ENCODE measurements at places on chromosomes 7 and 10. TPM values are rescaled to one million over a fixed set of nuclear protein-coding genes. Genes with fewer than 3 reads are reported as not detected.

Gene SFTPA1
- total RNA-seq = not detected

Gene RBM33
- total RNA-seq = 36.6 TPM

Gene FAM25A
- total RNA-seq = not detected

Gene ECD
- total RNA-seq = 18.8 TPM

Gene MYH16
- not detected for total RNA-seq

Gene FRAT1
- 4.8 TPM for total RNA-seq

Gene CYP2C19
- total RNA-seq = not detected

Gene EPHB6
- total RNA-seq = 3.3 TPM

Gene PPP1R9A
- total RNA-seq = 36.3 TPM

Gene GPR15LG
- total RNA-seq = not detected

Gene AGAP9
- total RNA-seq = 1.8 TPM

Gene CCL24
- total RNA-seq = not detected

- no peaks in the 10 kb centered on the region for H3K4me1 ChIP-seq
- no peaks in the 10 kb centered on the region for H3K27me3 ChIP-seq
- DNase-seq = no peak
- no peaks in the 10 kb centered on the region for H3K36me3 ChIP-seq
- H3K27ac ChIP-seq = peak overlapping the region; percentile 61
- H3K4me3 ChIP-seq = no peak overlapping the region
These were observed 18.0 kb downstream of the CHST15 start for GRCh38 chr10:124075231-124075955.

- H3K4me3 ChIP-seq = no peak overlapping the region
- DNase-seq = no peak
- no peaks in the 10 kb centered on the region for H3K27me3 ChIP-seq
These were observed 37.5 kb upstream of the SUN1 start for GRCh38 chr7:794671-795329.

GRCh38 chr7:16822029-16822428, 17.2 kb upstream of the AGR2 start:
- no peak for DNase-seq
- H3K36me3 ChIP-seq = no peaks in the 10 kb centered on the region
- H3K4me3 ChIP-seq = no peak overlapping the region
- H3K4me1 ChIP-seq = no peaks in the 10 kb centered on the region
- H3K27me3 ChIP-seq = peaks cover 4% of the 10 kb centered on the region

DNA sequence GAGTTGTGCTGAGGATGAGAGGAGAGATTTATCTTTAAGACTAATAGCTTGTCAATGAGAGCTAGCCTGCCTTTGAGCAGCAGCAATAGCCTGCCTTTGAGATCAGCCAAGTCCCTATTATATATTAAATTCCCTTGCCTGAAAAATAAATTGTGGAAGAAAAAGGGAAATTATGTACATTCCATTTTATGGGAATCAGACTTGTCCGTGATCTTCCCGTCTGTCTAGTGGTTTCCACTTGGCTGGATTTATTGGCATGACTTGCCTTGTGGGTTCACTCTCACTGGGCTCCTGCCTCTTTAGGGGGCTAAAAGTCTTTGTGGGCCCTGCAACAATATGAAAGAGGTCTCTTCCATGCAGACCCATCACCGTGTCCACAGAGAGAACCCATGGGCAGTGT, 171.7 kb upstream of the FRMD4A start:
- no peaks in the 10 kb centered on the region for H3K27me3 ChIP-seq
- DNase-seq = no peak

- DNase-seq = no peak
- peaks cover 13% of the 10 kb centered on the region for H3K4me1 ChIP-seq
- H3K27ac ChIP-seq = no peak overlapping the region
- H3K36me3 ChIP-seq = no peaks in the 10 kb centered on the region
- H3K4me3 ChIP-seq = no peak overlapping the region
These were observed 217.4 kb upstream of the KLF14 start for GRCh38 chr7:130951303-130951975.

GRCh38 chr7:28643584-28644340, 231.4 kb downstream of the CREB5 start:
- no peaks in the 10 kb centered on the region for H3K27me3 ChIP-seq
- DNase-seq = no peak
- no peaks in the 10 kb centered on the region for H3K36me3 ChIP-seq
- H3K4me3 ChIP-seq = no peak overlapping the region

- no peak overlapping the region for H3K27ac ChIP-seq
- no peaks in the 10 kb centered on the region for H3K27me3 ChIP-seq
- H3K4me1 ChIP-seq = no peaks in the 10 kb centered on the region
- no peak for DNase-seq
- no peaks in the 10 kb centered on the region for H3K36me3 ChIP-seq
These were observed 12.5 kb upstream of the SEPHS1 start for GRCh38 chr10:13360587-13360986.

- no peak for DNase-seq
- H3K36me3 ChIP-seq = no peaks in the 10 kb centered on the region
- H3K4me3 ChIP-seq = no peak overlapping the region
- H3K4me1 ChIP-seq = no peaks in the 10 kb centered on the region
- no peaks in the 10 kb centered on the region for H3K27me3 ChIP-seq
- no peak overlapping the region for H3K27ac ChIP-seq
These were observed 10.2 kb upstream of the SEC61G start for GRCh38 chr7:54769203-54769602.

- H3K4me3 ChIP-seq = no peak overlapping the region
- H3K36me3 ChIP-seq = no peaks in the 10 kb centered on the region
These were observed 117.6 kb upstream of the JCAD start for GRCh38 chr10:30176776-30177533.

- no peaks in the 10 kb centered on the region for H3K27me3 ChIP-seq
- no peak for DNase-seq
- H3K4me3 ChIP-seq = no peak overlapping the region
- no peak overlapping the region for H3K27ac ChIP-seq
These were observed 79.0 kb downstream of the EXOC4 start for GRCh38 chr7:133331861-133332260.

DNA sequence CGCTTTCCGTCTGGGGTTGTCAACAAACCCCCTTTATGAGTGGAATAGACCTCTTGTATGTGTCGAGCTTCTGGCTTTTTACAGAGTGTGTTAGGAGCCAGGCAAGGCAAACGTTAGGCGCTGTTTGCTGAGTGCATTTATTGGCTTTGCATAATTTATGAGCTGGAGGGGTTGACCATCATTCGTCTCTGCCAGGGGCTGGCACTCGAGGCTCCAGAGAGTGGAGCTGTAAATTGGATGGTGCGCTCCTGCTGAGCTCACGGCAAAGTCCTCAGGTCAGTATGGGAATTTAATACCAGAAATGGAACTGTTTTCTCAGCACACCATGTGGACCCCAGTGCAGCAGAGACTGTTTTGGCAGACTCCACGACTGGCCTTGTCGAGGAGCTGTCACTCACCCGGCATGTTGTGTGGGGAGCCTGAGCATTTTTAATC, 699.4 kb upstream of the GALNT17 start:
- H3K27ac ChIP-seq = no peak overlapping the region
- no peaks in the 10 kb centered on the region for H3K4me1 ChIP-seq
- H3K36me3 ChIP-seq = no peaks in the 10 kb centered on the region
- no peaks in the 10 kb centered on the region for H3K27me3 ChIP-seq

GRCh38 chr7:28423918-28424514, 11.7 kb downstream of the CREB5 start:
- no peak for DNase-seq
- no peaks in the 10 kb centered on the region for H3K27me3 ChIP-seq
- no peak overlapping the region for H3K27ac ChIP-seq
- H3K4me3 ChIP-seq = no peak overlapping the region
- no peaks in the 10 kb centered on the region for H3K36me3 ChIP-seq

- peak overlapping the region; percentile 74 for H3K4me3 ChIP-seq
- no peak for DNase-seq
- no peaks in the 10 kb centered on the region for H3K36me3 ChIP-seq
- peak overlapping the region; percentile 42 for H3K27ac ChIP-seq
- H3K4me1 ChIP-seq = peaks cover 22% of the 10 kb centered on the region
These were observed 1.0 kb downstream of the BEND7 start for GRCh38 chr10:13527864-13528122.

GRCh38 chr7:11689096-11689495, 142.9 kb downstream of the THSD7A start:
- H3K4me1 ChIP-seq = no peaks in the 10 kb centered on the region
- no peak overlapping the region for H3K27ac ChIP-seq
- H3K27me3 ChIP-seq = no peaks in the 10 kb centered on the region
- no peak for DNase-seq
- no peak overlapping the region for H3K4me3 ChIP-seq
- no peaks in the 10 kb centered on the region for H3K36me3 ChIP-seq

- H3K4me3 ChIP-seq = no peak overlapping the region
- DNase-seq = no peak
- no peaks in the 10 kb centered on the region for H3K27me3 ChIP-seq
- H3K27ac ChIP-seq = no peak overlapping the region
These were observed 224.7 kb upstream of the SH2B2 start for GRCh38 chr7:102061981-102062390.

GRCh38 chr7:41570766-41571165, 132.1 kb downstream of the INHBA start:
- H3K27ac ChIP-seq = no peak overlapping the region
- DNase-seq = no peak
- no peaks in the 10 kb centered on the region for H3K36me3 ChIP-seq

- peaks cover 11% of the 10 kb centered on the region for H3K4me1 ChIP-seq
- DNase-seq = no peak
- peaks cover 2% of the 10 kb centered on the region for H3K27me3 ChIP-seq
- H3K27ac ChIP-seq = peak overlapping the region; percentile 54
- no peaks in the 10 kb centered on the region for H3K36me3 ChIP-seq
- H3K4me3 ChIP-seq = no peak overlapping the region
These were observed 19.4 kb downstream of the STEAP1B start for GRCh38 chr7:22480523-22481075.

- H3K27ac ChIP-seq = peak overlapping the region; percentile 58
- peaks cover 21% of the 10 kb centered on the region for H3K4me1 ChIP-seq
- H3K27me3 ChIP-seq = no peaks in the 10 kb centered on the region
- H3K36me3 ChIP-seq = no peaks in the 10 kb centered on the region
- H3K4me3 ChIP-seq = no peak overlapping the region
These were observed 50.2 kb downstream of the MTURN start for GRCh38 chr7:30184791-30185487.

- H3K4me3 ChIP-seq = peak overlapping the region; percentile 69
- no peaks in the 10 kb centered on the region for H3K36me3 ChIP-seq
- peaks cover 69% of the 10 kb centered on the region for H3K4me1 ChIP-seq
- peak; percentile 70 for DNase-seq
These were observed 4.3 kb upstream of the ELFN1 start for GRCh38 chr7:1665549-1666316.

DNA sequence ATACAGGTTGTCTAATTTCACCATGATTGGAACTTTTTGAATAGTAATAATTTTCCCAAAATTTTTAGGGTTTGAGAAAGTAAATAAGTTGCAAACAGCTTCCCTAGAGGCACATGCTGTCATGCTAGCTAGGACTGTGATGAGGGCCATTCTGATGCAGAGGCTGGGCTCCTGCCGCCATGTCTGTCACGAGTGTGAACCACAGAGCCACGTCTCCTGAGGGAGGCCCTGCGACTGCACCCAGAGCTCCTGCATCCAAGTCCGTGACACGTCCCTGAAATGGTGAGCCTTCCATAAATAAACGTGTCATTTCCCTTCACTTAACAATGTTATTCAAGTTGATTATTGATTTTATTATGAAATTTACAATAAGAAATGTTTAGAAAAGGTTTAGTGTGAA, 40.0 kb downstream of the C10orf120 start:
- H3K36me3 ChIP-seq = no peaks in the 10 kb centered on the region
- no peak overlapping the region for H3K27ac ChIP-seq
- H3K4me3 ChIP-seq = no peak overlapping the region
- H3K4me1 ChIP-seq = no peaks in the 10 kb centered on the region

- no peaks in the 10 kb centered on the region for H3K36me3 ChIP-seq
- no peaks in the 10 kb centered on the region for H3K27me3 ChIP-seq
These were observed 28.2 kb downstream of the ADK start for GRCh38 chr10:74179111-74179710.

GRCh38 chr7:75045881-75046280, 27.7 kb downstream of the RCC1L start:
- H3K4me3 ChIP-seq = no peak overlapping the region
- H3K27me3 ChIP-seq = no peaks in the 10 kb centered on the region
- peaks cover 52% of the 10 kb centered on the region for H3K36me3 ChIP-seq
- peak overlapping the region; percentile 3 for H3K27ac ChIP-seq
- H3K4me1 ChIP-seq = peaks cover 12% of the 10 kb centered on the region

DNA sequence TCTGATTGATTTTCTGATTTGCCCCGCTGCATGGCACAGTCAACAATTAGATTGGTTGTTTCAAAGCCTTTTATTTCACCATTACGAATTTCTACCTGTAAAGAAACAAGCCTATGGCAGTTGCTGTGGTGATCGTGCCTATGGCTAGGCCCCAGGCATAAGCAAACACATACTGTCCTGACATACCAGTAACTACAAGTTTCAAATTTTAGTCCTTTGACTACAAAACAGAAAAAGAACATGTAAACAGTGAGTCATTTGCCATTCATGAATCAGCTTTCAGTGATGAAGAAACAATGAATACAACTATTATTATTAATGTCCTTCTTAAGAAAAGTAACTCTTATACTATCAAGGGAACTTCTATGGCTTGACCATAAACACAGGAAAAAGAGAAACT, 168.0 kb upstream of the LRRN3 start:
- H3K36me3 ChIP-seq = no peaks in the 10 kb centered on the region
- no peaks in the 10 kb centered on the region for H3K27me3 ChIP-seq
- peaks cover 13% of the 10 kb centered on the region for H3K4me1 ChIP-seq
- H3K4me3 ChIP-seq = no peak overlapping the region
- no peak overlapping the region for H3K27ac ChIP-seq

GRCh38 chr7:1915326-1915725, 245.2 kb downstream of the ELFN1 start:
- no peak overlapping the region for H3K27ac ChIP-seq
- DNase-seq = no peak
- no peaks in the 10 kb centered on the region for H3K27me3 ChIP-seq
- H3K36me3 ChIP-seq = no peaks in the 10 kb centered on the region
- H3K4me3 ChIP-seq = no peak overlapping the region

GRCh38 chr10:59648711-59649201, 60.9 kb downstream of the SLC16A9 start:
- H3K4me1 ChIP-seq = no peaks in the 10 kb centered on the region
- H3K36me3 ChIP-seq = no peaks in the 10 kb centered on the region
- DNase-seq = no peak
- H3K27me3 ChIP-seq = no peaks in the 10 kb centered on the region
- no peak overlapping the region for H3K27ac ChIP-seq
- no peak overlapping the region for H3K4me3 ChIP-seq

DNA sequence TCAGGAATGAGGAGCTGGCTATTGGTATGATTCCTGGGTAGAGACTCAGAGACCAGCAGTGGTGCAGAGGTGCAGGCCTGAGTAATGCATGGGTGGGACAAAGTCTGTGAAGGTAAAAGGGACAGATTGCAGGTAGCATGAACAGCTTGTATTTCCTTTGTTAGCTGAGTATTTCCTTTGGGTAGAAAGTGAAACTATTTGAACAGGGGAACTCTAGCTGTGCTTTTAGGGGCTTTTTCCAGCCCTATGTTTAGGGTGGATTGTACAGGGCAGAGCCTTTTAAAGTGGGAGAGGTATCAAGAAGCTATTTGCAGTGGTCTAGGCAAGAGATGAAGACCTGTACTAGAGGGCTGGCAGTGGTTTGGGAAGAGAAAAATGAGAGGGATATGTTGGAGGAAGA, 739.9 kb downstream of the REEP3 start:
- no peak overlapping the region for H3K4me3 ChIP-seq
- no peak overlapping the region for H3K27ac ChIP-seq
- H3K27me3 ChIP-seq = no peaks in the 10 kb centered on the region
- no peaks in the 10 kb centered on the region for H3K36me3 ChIP-seq
- H3K4me1 ChIP-seq = no peaks in the 10 kb centered on the region

GRCh38 chr10:91582153-91582554, 50.7 kb downstream of the PPP1R3C start:
- peaks cover under 1% of the 10 kb centered on the region for H3K4me1 ChIP-seq
- peak; percentile 86 for DNase-seq

All from heart left ventricle (tissue), 16 donors.